ENCODE measurements at places on chromosomes 5 and 9. TPM values are rescaled to one million over a fixed set of nuclear protein-coding genes. Genes with fewer than 3 reads are reported as not detected.

DNA sequence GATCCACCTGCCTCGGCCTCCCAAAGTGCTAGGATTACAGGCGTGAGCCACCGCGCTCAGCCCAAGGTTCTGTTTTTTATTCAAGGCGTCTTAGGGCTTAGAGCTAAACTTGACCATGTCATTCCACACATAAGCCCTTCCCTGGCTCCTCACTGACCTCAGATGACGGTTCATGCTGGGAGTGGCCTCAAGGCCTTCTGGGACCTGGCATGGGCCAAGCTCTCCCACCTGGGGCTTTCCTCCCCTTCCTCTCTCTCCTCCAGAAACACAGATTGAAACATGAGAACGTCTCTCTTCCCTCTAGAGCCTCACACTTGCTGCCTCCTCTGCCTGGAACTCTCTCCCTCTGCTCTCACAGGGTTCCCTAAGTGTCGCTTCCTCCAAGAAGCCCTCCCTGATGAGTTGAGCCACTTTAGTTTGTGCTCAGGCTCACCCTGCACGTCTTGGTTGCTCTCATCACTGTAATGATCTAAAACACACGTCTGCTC is 155.6 kb upstream of the IER5L start:
- DNase-seq, result no peak

GRCh38 chr5:72383726-72384125 is 63.6 kb downstream of the PTCD2 start:
- DNase-seq, result no peak

GRCh38 chr9:68970151-68970550 is 43.8 kb downstream of the PRKACG start:
- DNase-seq, result no peak

- no peak for DNase-seq
Measured at GRCh38 chr5:142046191-142046590, 33.4 kb upstream of the GNPDA1 start.

SOHLH1 gene
- total RNA-seq, result not detected

DNA sequence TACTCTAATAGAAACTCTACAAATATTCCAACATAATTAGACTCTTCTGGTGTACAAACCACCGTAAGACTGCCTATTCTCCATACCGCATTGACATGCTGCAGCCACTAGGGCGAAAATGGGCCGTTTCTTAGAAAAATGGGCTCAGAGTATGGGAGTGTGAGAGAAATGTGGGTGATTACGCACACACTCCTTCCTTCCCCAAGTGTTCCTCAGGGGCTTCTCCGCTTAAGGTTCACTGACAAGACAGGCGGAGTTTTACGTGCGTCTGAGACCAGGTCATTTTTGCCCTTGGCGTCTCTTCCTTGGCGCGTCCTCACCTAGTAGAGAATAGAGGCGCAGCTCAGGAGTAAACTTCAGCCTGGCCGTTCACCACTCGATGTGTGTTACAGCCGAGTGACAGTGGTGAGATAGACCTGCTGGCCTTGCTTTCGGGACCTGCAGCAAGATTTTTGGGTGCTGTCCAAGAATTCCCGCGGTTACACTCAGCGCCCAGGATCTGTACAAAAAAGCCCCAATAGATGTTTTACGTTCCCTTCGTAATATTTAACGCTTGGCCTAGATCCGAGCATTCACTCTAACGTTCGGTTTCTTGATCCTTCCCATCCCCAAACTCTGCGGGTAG is 1.8 kb upstream of the NTRK2 start:
- no peak for DNase-seq

DNA sequence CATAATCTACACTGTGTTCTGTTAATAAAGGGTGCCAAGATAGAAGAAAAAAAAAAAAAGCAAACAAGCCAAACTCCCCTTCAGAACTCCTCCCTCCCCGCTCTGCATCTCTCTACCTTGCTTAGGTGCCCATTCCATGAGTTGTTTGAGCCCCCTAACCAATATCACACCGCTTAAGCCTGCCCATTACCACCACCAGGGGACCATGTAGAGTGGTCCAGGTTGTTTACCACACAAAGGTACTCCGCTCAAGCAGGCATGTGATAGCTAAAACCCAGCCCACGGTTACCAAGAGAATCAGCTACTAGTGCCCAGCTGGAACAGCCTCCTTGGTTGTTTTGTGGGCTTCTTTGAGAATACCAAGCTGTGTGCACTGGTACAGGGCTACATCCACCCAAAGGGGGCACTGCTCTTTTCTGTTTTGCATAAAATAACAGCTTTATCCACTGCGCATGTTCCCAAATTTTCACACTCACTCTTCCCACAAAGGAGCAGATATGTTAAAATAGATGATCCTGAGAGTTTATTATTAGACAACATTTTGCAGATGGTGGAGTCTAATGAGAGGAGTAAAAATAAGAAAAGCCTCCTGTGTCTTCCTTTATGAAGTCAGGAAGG is 304.1 kb downstream of the DEPDC1B start:
- DNase-seq, result no peak

DNA sequence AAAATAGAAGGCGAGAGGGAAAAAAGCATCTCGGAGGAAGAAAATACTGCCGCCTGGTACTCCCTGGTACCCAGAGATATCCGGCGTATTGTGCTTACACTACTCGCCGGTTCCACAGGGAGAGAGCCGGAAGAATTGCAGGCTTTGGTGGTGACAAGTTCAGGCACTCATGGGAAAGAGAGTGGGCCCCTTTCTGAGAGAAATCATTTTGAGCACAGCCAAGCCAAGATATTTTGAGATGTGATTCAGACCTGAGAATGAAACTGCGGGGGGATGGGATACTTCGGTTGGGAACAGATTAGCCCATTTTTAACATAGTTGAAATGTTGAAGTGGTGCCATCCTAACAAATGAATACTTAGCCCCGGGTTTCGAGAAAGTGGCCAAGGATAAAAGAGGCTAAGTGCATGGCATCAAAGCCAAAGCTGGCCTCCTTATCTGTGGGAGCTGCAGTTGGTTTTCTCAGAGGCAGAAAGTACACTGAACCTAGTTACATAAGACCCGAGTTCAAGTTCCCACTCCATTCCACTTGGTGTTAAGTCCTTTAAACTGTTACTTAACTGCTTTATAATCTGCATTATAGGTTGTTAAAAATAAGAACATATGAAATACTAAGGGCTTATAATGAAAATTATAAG is 62.7 kb downstream of the SLC1A3 start:
- DNase-seq, result no peak

DNA sequence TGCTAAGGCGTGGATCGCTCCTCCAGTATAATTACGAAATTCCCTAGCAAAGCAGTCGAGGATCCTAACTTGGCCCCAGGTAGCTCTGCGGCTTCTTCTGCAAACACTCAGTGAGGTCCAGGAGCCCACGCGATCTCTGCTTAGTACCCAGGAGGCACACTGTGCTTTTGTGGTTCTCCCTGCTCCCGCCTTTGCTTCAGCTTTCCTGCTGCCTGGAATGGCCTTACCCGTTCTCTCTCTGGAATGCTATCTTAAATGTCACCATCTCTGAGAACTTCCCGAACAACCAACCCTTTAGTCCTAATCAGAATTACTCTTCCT is 639 bp downstream of the INVS start:
- no peak for DNase-seq

- DNase-seq, result no peak
Measured at GRCh38 chr9:137971477-137972138, 94.0 kb downstream of the CACNA1B start.

LTC4S gene
- total RNA-seq, result 0.52 TPM

DNA sequence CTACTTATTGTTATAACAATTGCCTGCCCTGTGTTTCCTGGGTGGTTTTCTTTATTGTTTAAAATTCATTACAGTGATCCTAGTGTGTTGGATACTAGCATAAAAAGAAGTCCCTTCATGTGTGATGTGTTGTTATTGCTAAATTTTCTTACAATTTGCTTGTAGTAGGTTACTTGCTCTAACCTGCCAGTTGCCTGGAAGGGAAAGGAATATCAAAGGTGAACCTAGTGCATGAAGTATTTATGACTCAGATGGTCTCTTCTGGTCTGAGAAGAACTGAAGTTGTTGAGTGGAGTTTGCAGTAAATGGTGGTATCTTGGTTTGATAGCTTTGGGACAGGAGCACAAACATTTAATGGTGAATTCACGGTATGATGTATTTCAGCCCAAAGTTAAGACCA is 58.0 kb downstream of the SH3GL2 start:
- no peak for DNase-seq

DNA sequence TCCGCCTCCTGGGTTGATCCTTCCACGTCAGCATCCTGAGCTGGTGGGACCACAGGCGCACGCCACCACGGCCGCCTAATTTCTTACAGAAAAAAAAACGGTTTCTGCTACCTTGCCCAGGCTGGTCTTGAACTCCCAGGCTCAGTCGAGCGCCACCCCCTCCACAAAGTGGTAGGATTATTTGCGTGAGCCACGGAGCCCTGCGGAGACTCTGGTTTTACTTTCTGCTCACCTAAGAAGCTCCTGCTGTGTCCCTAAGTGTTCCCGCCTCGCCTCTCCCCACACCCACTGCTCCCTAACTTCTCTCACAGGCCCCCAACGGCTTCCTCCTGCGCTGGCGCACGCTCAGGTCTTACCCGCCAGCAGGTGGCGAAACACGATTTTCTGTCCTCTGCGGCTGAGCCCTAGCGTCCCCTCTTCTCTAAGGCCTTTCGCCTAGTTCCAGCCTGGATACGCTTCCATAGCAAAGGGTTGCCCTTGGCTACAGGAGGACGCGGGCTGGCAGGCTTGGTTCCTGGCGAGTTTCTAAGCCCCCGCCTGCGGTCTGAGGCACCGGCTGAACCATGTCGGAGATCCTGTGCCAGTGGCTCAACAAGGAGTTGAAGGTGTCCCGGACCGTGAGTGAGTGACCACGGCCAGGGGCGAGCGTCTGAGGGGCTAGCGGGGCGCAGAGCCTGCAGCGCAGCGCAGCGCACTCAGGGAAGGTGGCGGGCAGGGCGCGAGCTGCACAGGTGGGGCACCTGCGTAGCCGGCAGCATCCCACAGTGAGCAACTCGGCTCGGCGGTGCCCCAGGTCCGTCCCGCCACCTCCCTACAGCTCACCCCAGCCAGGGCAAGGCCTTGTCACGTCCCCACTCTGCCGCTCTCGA is at the start of gene SPEF2:
Gene SPEF2, plus strand, starts transcription at position 429 of the 869 bp plus-strand sequence. Its CDS starts 135 bp downstream, at position 564.
- DNase-seq, result peak; percentile 79

DNA sequence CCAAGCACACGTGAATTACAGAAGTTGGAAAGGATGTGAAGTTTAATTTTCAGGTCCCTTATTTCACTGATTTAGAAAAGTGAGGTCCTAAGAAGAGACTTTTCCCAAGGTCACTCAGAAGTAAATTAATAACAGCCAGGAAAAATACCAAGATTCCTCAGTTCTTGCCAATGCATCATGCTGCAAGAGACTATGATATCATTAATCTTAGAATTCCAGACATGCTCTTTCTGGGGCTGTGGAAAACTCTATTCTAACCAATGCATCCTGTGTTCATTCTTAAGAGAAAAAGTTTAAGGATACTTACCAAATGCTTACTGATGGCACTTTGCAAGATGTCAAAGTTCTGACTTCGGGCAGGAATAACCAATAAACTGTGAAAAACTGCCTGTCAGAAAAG is 42.8 kb downstream of the TEX10 start:
- DNase-seq, result no peak

DNA sequence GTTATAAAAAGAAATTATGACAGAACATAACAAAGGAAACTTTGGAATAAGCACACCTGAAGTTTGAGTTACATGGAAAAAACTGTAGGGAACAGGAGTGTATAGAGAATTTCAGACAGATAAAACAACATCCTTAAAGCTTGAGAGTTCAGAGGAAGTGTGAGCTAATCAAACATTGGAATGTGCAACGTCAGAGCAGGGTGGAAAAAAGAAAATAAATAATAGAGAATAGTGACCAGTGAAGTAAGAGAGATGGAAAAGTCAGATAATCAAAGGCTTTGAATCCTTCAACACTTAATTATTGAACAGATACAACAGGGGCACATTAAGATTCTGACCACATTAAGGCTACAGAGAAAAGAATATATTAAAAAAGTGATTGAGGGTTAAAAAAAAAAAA is 128.5 kb upstream of the CDH10 start:
- no peak for DNase-seq

DNA sequence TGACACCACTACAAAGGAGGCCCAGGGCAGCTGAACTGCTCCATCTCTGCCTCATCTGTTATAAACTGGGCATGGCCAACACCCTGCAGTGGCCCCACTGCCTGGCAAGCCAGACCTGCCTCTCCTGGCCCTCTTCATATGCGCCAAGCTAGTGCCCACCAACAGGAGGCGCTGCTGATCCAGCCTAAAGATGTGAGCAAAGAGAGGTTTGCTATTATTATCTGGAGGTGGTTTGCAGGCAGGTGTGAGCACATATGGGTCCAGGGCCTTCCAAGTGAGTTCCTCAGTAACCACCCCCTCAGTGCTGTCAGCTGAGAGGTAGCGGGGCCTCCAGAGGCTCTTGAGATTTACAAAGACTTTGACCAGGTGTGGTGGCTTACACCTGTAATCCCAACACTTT is 232.2 kb downstream of the SYK start:
- peak; percentile 80 for DNase-seq

DNA sequence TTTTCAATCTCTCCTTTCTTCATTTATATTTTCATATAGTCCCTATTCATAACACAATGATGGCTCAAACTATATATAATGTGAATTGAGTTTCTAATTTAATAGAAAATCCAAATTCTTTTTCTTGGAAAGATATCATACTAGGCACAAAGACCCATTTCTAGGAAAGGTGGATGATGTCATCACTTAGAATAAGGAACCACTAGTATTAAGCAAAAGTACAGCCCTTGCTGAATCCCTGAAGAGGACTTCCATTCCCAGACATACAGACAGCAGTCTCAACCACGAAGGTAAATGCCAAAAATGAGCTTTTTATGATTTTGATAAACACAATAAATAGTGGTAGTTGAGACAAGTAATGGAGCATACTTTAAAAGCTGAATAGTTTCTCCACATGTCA is 210.0 kb downstream of the FBN2 start:
- DNase-seq, result no peak

NTRK2 gene
- 0.16 TPM for total RNA-seq

ISOC1 gene
- total RNA-seq, result 18.5 TPM

DNA sequence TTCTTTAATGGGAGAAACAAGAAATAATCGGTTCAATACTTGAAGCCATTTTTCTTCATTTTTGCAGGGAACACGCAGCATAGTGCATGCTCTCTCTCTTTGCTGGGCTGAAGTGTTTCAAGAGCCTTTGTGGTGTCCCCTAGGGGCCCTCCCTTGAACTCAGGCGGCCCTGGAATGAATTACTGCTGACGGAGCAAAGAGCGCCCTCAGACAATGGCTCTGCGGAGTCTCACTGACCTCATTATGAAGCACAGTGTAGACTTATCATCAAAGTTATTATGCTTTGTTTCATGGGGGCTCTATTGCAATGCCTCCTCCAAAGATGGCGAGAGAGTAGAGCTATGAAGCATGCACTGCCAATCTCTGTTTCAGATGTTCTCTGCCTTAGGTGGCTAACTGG is 64.8 kb upstream of the ADCY2 start:
- no peak for DNase-seq

NEURL1B gene
- 1.4 TPM for total RNA-seq

DNA sequence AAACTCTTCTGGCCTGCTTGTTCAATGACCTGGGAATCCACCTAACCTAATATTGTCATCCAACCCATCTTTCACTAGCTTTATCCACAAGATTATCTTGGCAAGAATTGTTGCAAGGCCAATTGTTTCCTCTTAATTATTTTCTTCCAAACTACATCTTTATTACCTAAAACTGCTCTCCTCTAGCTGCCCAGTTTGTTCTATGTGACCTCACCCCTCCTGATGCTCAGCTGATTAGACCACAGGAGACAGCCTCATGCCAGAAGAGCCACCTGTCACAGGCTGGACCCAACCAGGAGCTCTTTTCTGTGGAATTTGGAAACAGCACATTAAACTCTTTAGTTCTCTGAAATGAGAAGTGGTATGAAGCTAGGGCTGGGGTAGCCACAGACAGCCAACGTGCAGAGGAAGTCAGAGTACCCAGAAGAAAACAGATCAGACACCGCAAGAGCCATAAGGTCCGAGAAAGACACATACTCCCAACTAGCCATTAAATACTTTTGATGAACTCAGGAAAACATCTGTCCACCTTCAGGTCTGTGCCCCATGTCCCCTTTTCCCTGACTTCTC is 12.0 kb downstream of the SAXO1 start:
- DNase-seq, result no peak
